Cardiac muscle cell (in vitro differentiated cells and primary cell): ENCODE measurements at places on chromosomes 11 and 22.
A peak's percentile ranks its signal among the peaks of the same experiment; 100 is the strongest.

GRCh38 chr11:613369-613968, 2.3 kb downstream of the IRF7 start:
- H3K4me1 ChIP-seq, result peaks cover 15% of the 10 kb centered on the region
- H3K27ac ChIP-seq, result no peak overlapping the region
- H3K4me3 ChIP-seq, result no peak overlapping the region
- H3K27me3 ChIP-seq, result no peaks in the 10 kb centered on the region
- peak; percentile 55 for DNase-seq
- peaks cover 39% of the 10 kb centered on the region for H3K36me3 ChIP-seq

DNA sequence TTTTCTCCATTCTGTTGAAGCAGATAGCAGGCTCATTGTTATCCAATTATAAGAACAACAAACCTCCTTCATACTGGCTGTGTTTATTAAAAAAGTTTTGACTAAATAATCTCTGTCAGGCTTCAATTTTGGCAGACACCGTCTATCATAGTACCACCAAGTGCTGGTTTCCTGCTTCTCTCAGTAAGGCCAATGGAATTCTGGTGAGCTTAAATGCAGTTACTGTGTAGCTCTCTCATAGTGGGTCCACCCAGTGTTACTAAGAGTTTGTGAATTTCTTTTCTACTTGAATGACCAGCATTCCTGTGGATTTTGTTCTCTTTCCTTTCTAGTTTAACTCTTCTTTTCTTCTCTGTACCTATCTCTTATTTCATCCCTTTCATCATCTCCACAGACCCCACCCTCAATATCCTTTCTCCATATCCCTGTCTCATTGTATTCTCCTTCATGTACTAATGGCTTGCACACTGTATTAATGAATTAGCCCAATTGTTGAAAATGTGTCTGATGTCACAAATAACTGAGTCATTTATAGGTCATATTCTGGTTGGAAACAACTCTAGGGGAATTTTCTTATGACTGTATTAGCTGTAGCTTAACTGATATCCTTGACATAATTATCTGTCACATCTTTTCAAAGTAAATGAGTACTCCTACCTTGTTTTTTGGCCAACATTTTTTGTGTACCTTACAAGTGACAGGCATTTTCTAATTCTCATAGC, 372.1 kb downstream of the FAT3 start:
- DNase-seq, result no peak
- H3K27me3 ChIP-seq, result no peaks in the 10 kb centered on the region
- H3K36me3 ChIP-seq, result no peaks in the 10 kb centered on the region
- H3K4me1 ChIP-seq, result no peaks in the 10 kb centered on the region
- no peak overlapping the region for H3K4me3 ChIP-seq

GRCh38 chr11:63406458-63406857, 36.9 kb downstream of the SLC22A9 start:
- no peak overlapping the region for H3K4me3 ChIP-seq
- H3K36me3 ChIP-seq, result no peaks in the 10 kb centered on the region
- no peak for DNase-seq
- no peaks in the 10 kb centered on the region for H3K27me3 ChIP-seq
- no peak overlapping the region for H3K27ac ChIP-seq

GRCh38 chr11:1103401-1104360, 29.0 kb downstream of the MUC2 start:
- H3K36me3 ChIP-seq, result no peaks in the 10 kb centered on the region
- no peaks in the 10 kb centered on the region for H3K27me3 ChIP-seq
- no peak overlapping the region for H3K4me3 ChIP-seq
- no peak for DNase-seq

DNA sequence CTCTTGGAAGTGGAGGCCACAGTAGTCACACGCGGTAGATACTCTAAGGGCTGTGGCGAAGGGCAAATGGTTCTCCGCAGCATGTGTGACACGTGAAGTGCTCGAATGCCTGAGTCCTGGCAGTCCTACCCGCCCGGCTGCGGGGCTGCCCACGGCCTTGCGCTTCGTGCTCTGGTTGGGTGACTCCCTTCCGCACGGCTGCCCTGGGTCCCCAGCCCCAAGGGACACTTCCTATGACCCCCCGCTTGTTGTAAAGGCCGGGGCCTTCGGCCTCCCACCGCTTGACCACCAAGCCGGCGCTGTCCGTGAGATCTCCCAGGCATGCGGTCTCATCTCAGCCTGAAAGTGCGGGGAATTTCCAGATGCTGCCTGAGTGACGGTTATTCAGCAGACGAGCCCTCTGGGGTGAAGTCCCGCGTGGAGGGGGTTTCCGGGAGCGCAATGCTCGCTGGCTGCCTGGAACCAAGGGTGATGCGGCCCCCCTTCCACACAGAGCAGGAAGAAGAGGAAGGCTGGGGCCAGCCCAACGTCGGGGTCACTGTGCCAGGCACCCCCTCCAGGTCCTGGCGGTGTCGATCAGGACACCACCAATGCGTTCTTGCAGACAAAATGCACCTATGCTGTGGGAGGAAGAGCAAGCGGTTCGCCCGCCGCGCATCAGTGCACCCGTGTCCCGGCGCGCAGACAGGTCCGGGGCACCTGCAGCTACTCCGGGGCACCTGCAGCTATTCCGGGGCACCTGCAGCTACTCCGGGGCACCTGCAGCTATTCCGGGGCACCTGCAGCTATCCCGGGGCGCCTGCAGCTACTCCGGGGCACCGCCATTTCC, 171.2 kb downstream of the OPCML start:
- H3K27me3 ChIP-seq, result no peaks in the 10 kb centered on the region
- H3K36me3 ChIP-seq, result no peaks in the 10 kb centered on the region
- no peak overlapping the region for H3K27ac ChIP-seq
- H3K4me3 ChIP-seq, result no peak overlapping the region
- DNase-seq, result no peak

GRCh38 chr11:11871991-11872401, 30.2 kb downstream of the USP47 start:
- H3K36me3 ChIP-seq, result no peaks in the 10 kb centered on the region
- H3K27me3 ChIP-seq, result no peaks in the 10 kb centered on the region
- no peak for DNase-seq
- no peak overlapping the region for H3K4me3 ChIP-seq
